ENCODE measurements at places on chromosomes 5 and 9.

- no peaks in the 10 kb centered on the region for H3K27me3 ChIP-seq
- H3K4me3 ChIP-seq: no peak overlapping the region
- peak overlapping the region; percentile 71 for H3K27ac ChIP-seq
- no peak for DNase-seq
- H3K4me1 ChIP-seq: peaks cover 65% of the 10 kb centered on the region
- no peaks in the 10 kb centered on the region for H3K36me3 ChIP-seq
These were observed 192.3 kb downstream of the DEPDC1B start for GRCh38 chr5:60507687-60508086.

DNA sequence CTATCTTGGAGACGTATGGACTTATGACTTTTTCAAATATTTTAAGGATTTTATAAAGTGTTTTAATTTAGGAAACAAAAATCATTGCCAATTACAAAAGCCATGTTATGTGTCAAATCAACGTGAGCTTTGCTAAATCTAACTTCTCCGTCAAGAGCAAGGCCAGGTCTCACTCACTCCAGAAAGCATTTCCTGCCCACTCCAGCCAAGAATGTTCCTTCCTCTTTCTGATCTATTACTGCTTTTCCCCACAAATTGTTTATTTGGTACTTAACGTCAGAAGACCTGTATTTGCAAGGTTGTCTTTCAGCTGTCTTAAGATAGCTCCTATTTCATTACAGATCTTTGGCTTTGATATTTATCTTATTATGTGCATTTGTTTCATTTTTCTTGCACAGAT lies 193.5 kb upstream of the HAPLN1 start:
- peaks cover 10% of the 10 kb centered on the region for H3K4me1 ChIP-seq
- H3K27ac ChIP-seq: no peak overlapping the region

- no peaks in the 10 kb centered on the region for H3K36me3 ChIP-seq
- H3K27me3 ChIP-seq: peaks cover 2% of the 10 kb centered on the region
- H3K27ac ChIP-seq: no peak overlapping the region
- H3K4me3 ChIP-seq: no peak overlapping the region
- no peak for DNase-seq
These were observed 41.2 kb downstream of the NIM1K start for GRCh38 chr5:43232943-43233833.

- DNase-seq: no peak
- no peak overlapping the region for H3K4me3 ChIP-seq
- no peak overlapping the region for H3K27ac ChIP-seq
- H3K27me3 ChIP-seq: no peaks in the 10 kb centered on the region
- peaks cover 13% of the 10 kb centered on the region for H3K4me1 ChIP-seq
These were observed 151.8 kb downstream of the ENTREP1 start for GRCh38 chr9:69476797-69477196.

- H3K27ac ChIP-seq: no peak overlapping the region
- H3K4me3 ChIP-seq: no peak overlapping the region
- H3K36me3 ChIP-seq: no peaks in the 10 kb centered on the region
- H3K27me3 ChIP-seq: peaks cover 7% of the 10 kb centered on the region
These were observed 541.1 kb downstream of the DNAH5 start for GRCh38 chr5:13403351-13403750.

- no peak overlapping the region for H3K4me3 ChIP-seq
- DNase-seq: no peak
- H3K4me1 ChIP-seq: no peaks in the 10 kb centered on the region
- no peaks in the 10 kb centered on the region for H3K36me3 ChIP-seq
These were observed 220.6 kb downstream of the TRIM36 start for GRCh38 chr5:114948986-114949621.

DNA sequence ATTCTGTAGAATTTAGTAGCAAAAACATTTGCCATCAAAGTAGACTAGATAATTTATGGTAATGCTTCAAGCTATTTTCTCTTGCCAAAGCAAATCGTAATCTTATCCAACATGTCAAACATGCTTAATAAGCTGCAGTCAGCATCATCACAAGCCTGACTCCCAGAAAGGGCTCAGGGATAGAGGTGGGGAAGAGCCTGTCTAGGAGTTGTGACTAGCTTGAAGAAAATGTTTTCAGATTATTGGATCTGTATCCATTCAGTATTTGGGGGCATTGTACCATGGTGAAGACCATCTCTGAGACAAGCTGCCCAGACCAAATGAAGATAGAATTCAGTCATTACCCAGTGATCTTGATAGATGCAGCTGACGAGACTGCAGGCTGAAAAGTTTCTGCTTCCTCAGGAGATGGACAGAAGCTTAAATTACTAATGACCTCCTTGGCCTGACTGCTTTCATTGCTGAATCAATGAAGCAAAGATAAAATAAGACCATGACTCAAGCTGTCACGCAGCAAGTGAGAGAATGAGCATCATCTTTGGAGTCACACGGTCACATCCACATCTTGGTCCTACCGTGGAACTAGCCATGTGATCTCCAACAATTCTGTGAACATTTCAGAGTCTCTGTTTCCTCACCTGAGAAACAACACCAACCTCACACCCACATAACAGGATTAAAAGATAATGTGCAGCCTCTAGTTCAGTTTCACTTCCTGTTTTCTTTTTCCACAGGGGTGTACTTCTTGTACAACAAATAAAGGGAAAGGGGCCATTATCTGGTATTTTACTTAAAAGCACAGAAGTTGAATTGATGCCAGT lies 9.4 kb downstream of the ERAP2 start:
- no peak overlapping the region for H3K27ac ChIP-seq
- H3K36me3 ChIP-seq: no peaks in the 10 kb centered on the region
- peaks cover 12% of the 10 kb centered on the region for H3K4me1 ChIP-seq

- H3K27me3 ChIP-seq: no peaks in the 10 kb centered on the region
- no peak for DNase-seq
- no peaks in the 10 kb centered on the region for H3K36me3 ChIP-seq
- H3K27ac ChIP-seq: no peak overlapping the region
- H3K4me3 ChIP-seq: no peak overlapping the region
These were observed 10.6 kb upstream of the NR3C1 start for GRCh38 chr5:143413958-143414669.

GRCh38 chr9:77170991-77171699 lies 6.2 kb upstream of the VPS13A start:
- peaks cover 7% of the 10 kb centered on the region for H3K27me3 ChIP-seq
- H3K27ac ChIP-seq: no peak overlapping the region
- no peaks in the 10 kb centered on the region for H3K36me3 ChIP-seq
- DNase-seq: no peak
- H3K4me3 ChIP-seq: no peak overlapping the region

- no peak overlapping the region for H3K4me3 ChIP-seq
- DNase-seq: no peak
- peaks cover 2% of the 10 kb centered on the region for H3K36me3 ChIP-seq
- no peaks in the 10 kb centered on the region for H3K27me3 ChIP-seq
These were observed 19.3 kb downstream of the ABHD17B start for GRCh38 chr9:71891557-71892189.

- no peaks in the 10 kb centered on the region for H3K27me3 ChIP-seq
- no peak for DNase-seq
- H3K4me1 ChIP-seq: peaks cover 2% of the 10 kb centered on the region
These were observed 209.7 kb upstream of the PRR16 start for GRCh38 chr5:120254385-120254784.

GRCh38 chr9:12817702-12818101 lies 42.9 kb downstream of the LURAP1L start:
- DNase-seq: no peak
- peaks cover 70% of the 10 kb centered on the region for H3K4me1 ChIP-seq
- no peaks in the 10 kb centered on the region for H3K36me3 ChIP-seq
- H3K4me3 ChIP-seq: no peak overlapping the region
- H3K27me3 ChIP-seq: no peaks in the 10 kb centered on the region
- H3K27ac ChIP-seq: peak overlapping the region; percentile 94

- no peak overlapping the region for H3K27ac ChIP-seq
- no peaks in the 10 kb centered on the region for H3K27me3 ChIP-seq
- DNase-seq: no peak
- H3K4me3 ChIP-seq: no peak overlapping the region
- peaks cover 9% of the 10 kb centered on the region for H3K36me3 ChIP-seq
These were observed 39.6 kb downstream of the UBAP1 start for GRCh38 chr9:34218446-34218845.

GRCh38 chr5:111603446-111603827 lies 91.1 kb upstream of the STARD4 start:
- no peaks in the 10 kb centered on the region for H3K36me3 ChIP-seq
- H3K27me3 ChIP-seq: no peaks in the 10 kb centered on the region

- H3K4me3 ChIP-seq: no peak overlapping the region
- no peak for DNase-seq
- no peaks in the 10 kb centered on the region for H3K27me3 ChIP-seq
- H3K27ac ChIP-seq: no peak overlapping the region
These were observed 35.7 kb upstream of the GHR start for GRCh38 chr5:42387563-42387962.

DNA sequence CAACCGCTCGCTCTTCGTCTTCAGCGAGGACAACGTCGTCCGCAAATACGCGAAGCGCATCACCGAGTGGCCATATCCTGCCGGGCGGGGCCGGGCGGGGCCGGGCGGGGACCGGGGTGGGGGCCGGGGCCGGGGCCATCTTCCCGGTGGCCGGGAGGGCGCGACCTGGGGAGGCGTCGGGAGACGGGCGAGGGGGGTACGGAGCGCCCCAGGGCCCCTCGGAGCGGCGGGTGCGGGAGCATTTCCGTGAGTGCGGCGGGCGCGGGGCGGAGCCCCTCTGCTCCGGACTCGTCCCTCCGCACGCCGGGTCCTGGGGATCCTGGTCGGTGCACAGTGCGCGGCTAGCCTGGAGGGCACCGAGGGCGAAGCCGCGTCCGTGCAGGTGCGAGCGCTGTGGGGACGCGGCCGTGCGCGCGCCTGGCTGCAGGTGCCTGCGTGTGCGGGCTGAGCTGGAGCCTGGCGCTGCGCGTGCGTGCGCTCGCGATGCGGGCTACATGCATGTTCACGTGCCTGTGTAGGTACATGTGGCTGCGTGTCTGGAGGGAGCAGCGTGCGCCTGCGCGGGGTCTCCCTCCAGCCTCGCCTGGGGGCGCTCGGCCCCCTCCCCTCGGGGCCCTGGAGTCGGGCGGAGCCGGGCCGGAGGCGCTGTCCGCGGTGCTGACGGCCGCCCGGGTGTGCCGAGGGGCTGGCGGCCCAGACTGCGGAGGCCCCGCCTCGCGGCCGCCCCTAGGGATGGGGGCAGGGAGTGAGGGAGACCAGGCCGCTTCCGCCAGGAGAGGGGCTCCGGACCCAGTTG lies 762 bp downstream of the CACNA1B start:
- peaks cover 65% of the 10 kb centered on the region for H3K27me3 ChIP-seq
- DNase-seq: peak; percentile 69
- H3K27ac ChIP-seq: no peak overlapping the region
- peaks cover 2% of the 10 kb centered on the region for H3K36me3 ChIP-seq
- H3K4me1 ChIP-seq: peaks cover 2% of the 10 kb centered on the region
- no peak overlapping the region for H3K4me3 ChIP-seq

DNA sequence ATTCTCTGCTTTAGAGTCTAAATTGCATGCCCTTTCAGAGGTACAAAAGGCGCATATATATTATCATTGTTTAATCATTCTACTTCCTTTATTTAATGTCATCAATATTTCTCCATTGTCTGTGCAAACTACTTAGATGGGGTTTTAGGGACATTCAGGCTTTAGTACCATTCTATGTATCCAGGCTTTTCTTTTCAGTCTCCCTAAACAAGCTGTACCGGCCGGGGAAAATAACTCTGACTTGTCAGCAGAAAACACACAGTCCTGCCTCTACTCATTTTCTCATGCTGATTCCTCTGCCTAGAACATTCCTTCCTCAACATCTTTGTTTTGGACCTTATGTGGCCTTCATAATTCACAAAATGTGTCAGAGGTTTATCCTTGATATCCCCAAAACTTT lies 392.1 kb upstream of the DAB2 start:
- peaks cover 8% of the 10 kb centered on the region for H3K4me1 ChIP-seq
- no peak overlapping the region for H3K4me3 ChIP-seq
- no peaks in the 10 kb centered on the region for H3K27me3 ChIP-seq
- H3K36me3 ChIP-seq: no peaks in the 10 kb centered on the region
- H3K27ac ChIP-seq: no peak overlapping the region
- DNase-seq: no peak

GRCh38 chr9:117413346-117414219 lies 1.3 kb downstream of the ASTN2 start:
- H3K27me3 ChIP-seq: peaks cover 58% of the 10 kb centered on the region
- H3K4me3 ChIP-seq: peak overlapping the region; percentile 71
- no peak for DNase-seq
- H3K36me3 ChIP-seq: no peaks in the 10 kb centered on the region
- no peak overlapping the region for H3K27ac ChIP-seq

DNA sequence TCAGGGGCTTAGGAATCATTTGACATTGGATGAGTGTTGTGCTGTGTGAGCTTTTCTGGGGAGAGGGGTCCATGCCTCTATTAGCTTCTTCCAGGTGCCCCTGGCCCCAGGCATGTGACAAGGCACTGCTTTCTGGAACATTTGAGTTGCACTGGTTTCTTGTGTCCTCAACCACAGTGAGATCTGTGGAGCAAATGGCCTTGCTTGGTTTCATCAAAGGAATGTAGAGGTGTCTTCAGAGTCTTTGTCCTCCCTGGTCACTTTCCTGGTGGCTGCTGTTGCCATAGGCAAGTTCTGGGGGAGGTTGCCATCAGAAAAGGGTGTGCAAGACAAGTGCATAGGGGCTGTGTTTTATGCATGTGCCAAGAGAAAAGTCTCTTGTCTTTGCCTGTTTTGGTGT lies 157.5 kb downstream of the MACROH2A1 start:
- DNase-seq: no peak
- H3K36me3 ChIP-seq: no peaks in the 10 kb centered on the region
- H3K4me1 ChIP-seq: peaks cover 45% of the 10 kb centered on the region

DNA sequence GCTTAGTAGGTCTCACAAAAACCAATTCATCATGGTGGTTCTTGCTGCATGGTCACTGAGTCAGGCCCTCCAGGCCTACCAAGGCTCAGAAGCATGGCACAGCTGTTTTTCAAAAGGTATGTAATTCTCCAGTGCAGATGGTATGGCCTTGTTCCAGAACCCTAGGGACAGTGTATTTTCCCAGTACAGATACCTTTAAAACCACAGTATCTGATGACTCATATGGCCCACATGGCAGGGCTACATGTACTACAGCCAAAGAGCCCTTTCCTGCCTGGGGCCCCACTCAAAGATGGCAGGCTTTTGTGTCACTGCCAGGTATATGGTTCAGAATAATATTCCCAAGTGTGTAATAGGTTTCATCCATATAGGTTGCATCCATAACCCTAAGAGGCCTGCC lies 16.5 kb downstream of the CSF2 start:
- H3K27ac ChIP-seq: no peak overlapping the region
- peaks cover 9% of the 10 kb centered on the region for H3K4me1 ChIP-seq
- H3K27me3 ChIP-seq: no peaks in the 10 kb centered on the region
- no peak overlapping the region for H3K4me3 ChIP-seq
- H3K36me3 ChIP-seq: no peaks in the 10 kb centered on the region

DNA sequence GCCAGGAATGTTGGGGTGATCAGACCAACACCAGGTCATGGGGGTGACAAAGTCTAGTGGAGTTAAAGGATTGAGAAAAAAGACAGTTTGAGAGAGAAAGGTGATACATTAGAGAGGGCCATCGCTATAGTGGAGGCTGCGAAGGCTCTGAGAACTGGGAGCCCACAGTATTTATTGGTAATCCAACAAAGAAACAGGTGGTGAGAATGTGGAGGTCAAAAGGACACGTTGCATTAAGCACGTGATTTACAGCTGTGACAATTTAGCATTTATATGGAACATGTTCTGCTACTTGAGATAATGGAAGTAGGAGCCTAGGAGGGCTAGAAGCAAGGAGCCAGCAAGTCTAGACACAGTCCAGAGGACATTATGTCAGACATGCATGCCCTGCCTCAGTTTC lies 2086.5 kb upstream of the C9orf72 start:
- H3K4me1 ChIP-seq: no peaks in the 10 kb centered on the region
- H3K36me3 ChIP-seq: no peaks in the 10 kb centered on the region
- peak overlapping the region; percentile 24 for H3K4me3 ChIP-seq

- peaks cover 4% of the 10 kb centered on the region for H3K36me3 ChIP-seq
- DNase-seq: no peak
- no peaks in the 10 kb centered on the region for H3K27me3 ChIP-seq
These were observed 13.5 kb downstream of the RGS3 start for GRCh38 chr9:113477058-113477457.

All from mesothelial cell of epicardium (in vitro differentiated cells).